Hippocampal formation (tissue), 2 donors: ENCODE measurements at places on chromosomes 7 and 10.

DNA sequence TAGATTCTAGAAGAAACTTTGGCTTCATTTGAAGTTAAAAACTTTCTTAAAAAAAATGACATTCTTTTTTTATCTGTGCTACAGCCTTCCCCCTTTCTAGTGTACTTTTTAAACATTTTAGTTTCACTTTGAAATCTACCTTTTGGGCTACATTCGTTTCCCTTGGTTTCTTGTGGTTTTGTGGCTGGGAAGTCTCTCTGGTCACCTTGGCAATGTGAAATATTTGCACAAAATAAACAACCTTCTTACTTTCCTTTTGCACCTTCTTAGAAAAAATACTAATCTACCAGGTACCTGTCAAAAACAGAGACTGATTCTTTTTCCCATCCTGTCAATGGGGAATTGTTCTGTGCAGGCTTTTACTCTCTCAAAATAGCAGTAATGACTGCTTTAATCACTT is 350.2 kb downstream of the GATA3 start:
- DNase-seq, result no peak

DNA sequence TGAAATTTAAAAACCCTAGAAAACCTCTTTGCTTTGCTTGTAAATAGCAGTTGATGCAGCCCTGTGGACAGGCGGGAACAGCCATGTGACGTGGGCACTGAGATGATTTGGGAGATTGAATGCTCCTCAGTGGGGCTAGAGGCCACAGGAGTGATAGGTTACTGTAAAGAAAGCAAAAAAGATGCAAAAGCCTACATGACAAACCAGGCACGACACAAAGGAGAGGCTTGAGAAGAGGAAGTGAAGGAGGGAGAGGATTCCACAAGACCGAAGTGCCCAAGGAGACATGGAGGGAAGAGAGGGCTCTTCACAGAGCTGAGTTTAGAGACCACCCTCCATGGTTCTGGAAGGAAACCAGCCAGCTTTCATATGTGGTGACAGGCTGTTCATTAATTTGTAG is 25.7 kb downstream of the IKZF1 start:
- DNase-seq, result no peak

DNA sequence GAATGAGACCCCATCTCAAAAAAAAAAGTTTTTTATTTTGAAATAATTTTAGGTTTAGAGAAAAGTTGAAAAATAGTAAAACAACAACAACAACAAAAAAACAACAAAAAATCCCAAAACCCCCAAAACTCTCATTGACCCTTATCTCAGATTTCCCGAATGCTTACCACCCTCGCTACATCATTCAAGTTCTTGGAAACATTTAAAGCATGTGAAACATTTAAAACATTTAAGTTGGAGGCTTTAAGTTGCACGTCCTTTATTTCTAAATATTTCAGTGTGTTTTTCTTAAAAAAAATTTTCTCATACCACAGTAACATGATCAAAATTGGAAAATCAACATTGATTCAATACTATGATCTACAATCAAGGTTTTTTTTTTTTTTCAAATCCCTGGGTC is 382 bp upstream of the ARMS2 start:
- DNase-seq, result no peak

GRCh38 chr7:75914169-75914654 is 743 bp upstream of the POR start:
- DNase-seq, result no peak

GRCh38 chr7:154743206-154743605 is 259.7 kb downstream of the PAXIP1 start:
- DNase-seq, result peak; percentile 56

GRCh38 chr7:138768241-138768640 is 29.6 kb upstream of the TMEM213 start:
- no peak for DNase-seq

GRCh38 chr7:30863706-30864035 is 48.0 kb upstream of the AQP1 start:
- DNase-seq, result no peak
